ENCODE measurements at places on chromosomes 5 and 9.

DNA sequence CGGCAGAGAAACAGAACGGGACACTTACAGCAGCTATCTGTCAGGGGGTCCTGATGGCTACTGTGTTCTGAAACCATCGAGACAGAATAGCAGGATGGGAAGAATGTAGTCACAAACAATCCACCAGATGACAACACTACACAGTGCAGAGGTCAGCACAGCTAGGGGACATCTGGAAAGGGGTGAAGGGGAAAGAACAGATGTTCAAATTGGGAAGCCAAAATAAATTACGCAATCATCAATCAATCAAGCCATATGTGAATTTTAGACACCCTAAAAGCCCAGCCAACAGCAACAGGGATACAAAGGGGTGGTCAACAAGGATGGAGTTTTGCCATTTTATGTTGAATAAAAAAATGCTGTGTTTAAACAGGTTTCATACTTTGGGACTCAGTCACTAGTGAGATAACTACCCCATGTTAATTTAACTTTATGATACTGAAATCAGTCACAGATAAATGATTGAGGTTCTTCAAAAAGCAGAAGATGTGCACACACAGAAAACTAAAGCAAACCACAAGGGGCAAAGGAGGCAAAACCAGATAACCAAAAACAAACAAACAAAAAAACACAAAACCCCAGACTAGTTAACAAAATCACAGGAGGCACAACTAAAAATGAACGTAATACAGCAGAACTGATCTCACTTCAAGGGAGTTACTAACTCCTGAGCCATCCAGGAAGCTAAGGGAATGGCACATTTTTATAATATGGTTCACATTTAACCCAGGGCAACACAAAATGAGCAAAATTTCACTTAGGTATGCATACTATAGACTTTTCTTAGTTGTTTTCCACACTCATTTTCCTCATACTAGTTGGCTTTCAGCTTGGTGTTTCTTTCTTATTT, 65.9 kb downstream of the HABP4 start:
- no peak for DNase-seq

DNA sequence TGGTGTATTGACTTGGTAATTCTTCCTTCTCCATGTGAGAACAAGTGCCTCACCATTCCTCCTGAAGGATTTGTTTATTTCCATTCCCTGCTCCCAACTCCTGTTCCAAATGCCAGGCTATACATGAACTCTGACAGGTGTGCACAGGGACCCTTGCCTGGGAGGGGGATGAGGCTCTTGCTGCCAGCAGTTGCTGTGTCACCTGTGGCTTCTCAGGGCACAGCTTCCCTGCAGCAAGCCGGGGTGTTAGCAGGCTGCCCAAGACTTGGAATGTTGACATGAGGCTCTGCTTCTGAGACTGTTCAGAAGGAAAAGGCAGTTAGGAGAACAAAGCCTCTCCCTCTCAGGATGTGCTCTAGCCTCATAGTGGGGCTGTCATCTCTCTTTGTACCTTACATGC, 131.3 kb downstream of the DOCK2 start:
- DNase-seq = no peak

- DNase-seq = no peak
Observed at GRCh38 chr9:74557571-74557970, 60.4 kb downstream of the RORB start.

DNA sequence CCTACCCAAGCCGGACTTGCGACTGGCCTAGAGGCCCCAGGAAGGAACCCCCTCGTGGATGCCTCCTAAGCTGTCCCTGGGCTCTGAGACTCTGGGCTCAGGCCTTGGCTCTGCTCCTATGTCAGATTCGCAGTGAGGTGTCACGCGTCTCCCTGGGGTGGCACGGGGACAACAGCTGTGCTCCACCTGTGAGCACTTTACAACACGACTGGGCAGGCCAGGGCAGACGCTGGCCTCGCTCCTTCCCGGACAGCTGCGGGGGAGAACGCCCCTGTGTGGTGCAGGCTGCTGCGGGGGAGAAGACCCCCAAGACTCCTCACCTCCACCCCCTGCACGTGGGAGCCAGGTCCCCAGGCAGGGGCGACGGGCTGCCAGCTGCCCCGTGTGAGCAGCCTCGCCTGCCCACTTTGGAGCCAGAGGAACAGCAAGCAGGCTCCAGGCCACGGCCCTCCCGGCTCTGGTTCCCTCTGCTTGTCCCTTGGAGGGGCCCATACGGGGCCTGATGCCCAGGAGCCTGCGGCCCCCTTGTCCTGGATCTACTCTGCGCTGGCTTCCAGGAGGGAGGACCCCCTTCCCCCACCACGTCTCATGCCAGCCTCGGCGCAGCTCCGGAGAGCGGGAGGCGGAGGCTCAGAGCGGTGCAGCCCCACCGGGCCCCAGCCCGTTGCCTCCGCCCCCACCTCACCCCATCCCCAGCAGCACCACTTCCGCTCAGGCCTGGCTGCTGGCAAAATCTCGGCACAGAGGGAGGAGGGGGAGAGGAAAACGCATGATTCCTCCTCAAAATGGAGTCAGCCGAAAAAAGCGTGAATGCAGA, 36.0 kb downstream of the SARDH start:
- DNase-seq = no peak

- no peak for DNase-seq
Observed at GRCh38 chr9:121883281-121884056, 209.6 kb downstream of the TTLL11 start.

- no peak for DNase-seq
Observed at GRCh38 chr5:32753765-32754164, 42.6 kb downstream of the NPR3 start.

DNA sequence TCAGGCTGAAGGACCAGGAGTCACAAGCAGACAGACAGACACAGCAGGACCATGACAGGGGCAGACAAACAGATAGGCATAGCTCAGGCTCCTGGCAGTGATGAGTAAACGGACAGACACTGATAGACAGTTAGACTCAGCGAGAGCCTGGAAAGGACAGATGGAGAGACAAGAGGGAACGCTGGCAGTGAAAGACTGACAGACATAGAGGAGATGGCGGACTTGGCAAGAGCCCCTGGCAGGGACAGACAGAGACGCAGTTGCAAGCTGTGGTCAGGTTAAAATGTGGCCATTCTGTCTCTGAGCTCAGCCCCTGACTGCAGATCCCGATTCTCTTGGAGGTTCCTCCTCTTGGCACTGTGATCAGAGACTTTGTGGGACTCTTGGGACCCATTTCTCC, 13.6 kb downstream of the CSF2 start:
- no peak for DNase-seq

GRCh38 chr9:137836831-137837241, 40.7 kb upstream of the CACNA1B start:
- DNase-seq = no peak

DNA sequence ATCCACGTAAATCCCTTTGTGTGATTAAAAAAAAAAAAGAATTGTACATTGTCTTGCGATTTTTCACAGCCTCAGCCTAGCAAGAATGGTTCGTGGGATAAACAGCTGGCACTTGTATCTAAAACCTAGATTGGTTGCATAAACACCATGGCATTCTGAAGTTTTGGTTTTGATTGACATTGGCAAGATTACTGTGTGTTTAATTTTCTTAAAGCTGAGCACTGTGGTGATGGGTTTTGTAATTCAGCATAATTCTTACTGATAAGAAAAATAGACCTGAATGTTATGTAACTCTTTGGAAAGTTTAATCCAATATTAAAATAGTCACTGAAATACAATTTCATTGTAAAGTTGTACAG, 23.4 kb upstream of the ANKRD18A start:
- DNase-seq = no peak

DNA sequence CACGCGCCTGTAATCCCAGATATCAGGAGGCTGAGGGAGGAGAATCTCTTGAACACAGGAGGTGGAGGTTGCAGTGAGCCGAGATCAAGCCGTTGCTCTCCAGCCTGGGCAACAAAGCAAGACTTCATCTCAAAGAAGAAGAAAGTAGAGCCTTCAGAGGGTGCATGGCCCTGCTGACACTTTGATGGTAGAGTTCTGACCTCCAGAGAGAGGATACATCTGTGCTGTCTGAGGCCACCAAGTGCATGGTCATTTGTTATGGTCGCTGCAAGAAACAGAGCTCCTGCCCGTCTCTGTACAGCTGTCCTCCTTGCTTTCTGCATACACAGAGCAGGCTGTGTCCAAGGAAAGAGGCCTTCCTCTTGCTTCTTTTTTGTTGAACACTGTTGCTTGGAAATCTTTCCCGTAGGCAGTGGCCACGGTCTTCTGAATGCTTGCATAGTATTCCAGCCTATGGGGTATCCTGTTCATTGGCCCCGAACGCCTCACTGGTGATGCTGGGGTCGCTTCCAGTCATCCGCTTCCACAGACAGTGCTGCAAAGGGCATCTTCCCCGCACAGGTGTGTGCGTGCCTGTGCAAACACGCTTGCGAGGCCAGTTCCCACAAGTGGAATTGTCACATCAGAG, 36.8 kb upstream of the UNC5A start:
- peak; percentile 6 for DNase-seq

DNA sequence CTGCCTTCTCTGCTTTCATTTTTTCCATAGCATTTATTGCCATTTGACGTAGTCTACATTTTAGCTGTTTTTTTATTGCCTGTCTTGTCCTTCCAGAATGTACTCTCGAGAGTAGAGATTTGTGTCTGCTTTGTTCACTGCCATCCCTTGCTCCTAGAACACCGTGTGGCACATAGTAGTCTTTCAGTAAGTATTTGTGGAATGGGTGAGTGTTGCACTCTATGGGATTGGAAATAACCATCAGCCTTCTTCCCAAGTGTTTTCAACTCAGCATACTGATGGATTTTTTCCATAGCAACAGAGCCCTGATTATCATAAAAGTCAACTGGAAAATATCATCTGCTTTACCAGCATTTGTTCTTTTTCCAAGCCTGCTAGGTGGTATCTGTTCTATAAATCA, 462.6 kb downstream of the ENC1 start:
- no peak for DNase-seq

- no peak for DNase-seq
Observed at GRCh38 chr5:42496397-42497156, 73.3 kb downstream of the GHR start.

DNA sequence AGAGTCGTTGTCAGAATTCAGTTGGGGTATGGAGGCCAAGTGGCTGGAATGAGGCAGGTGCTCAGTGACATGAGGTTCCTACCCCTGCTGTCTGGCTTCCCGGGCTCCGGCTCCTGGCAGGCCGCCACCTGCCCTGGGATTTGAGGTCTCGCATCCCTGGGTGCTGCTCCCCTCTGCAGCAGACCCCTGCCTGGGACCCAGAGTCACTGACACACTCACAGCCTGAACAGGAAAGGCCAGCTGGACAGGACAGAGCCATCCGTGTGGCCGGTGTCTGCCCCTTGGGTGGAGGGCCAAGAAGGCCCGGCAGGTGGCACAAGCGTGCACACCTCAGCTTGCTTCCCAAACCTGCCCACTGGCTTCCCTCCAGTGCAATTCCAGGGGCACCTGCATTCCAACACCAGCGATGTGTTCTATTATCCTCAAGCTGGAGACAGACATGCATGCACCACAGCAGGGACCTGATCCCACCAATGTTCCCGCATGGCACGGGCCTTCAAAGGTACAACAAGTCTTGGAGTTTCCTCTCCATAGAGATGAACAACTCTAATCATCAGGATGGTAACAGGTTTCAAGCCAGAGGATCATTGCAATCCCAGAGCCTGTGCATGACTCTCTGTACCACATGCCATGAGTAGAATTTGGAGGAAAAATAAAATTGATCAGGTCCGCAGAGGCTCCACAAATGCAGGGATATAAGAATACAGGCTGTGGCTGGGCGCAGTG, 45.6 kb upstream of the RNF130 start:
- DNase-seq = no peak

DNA sequence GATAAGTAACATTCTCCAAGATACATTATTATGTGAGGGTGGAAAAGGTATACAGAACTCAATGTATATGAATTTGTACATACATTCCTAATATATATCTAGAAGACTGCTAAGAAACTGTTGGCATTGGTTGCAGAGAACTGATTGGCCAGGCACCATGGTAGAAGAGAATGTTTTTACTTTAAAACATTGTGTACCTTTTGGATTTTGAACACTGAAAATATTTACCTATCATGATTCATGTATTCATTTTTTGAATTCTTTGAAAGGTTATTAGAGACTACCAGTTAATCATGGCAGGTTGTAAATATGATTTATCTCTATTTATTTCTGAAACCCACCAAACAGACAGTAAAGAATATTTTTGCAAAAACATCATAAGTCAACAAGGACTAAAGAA, 41.2 kb upstream of the ADRB2 start:
- no peak for DNase-seq

DNA sequence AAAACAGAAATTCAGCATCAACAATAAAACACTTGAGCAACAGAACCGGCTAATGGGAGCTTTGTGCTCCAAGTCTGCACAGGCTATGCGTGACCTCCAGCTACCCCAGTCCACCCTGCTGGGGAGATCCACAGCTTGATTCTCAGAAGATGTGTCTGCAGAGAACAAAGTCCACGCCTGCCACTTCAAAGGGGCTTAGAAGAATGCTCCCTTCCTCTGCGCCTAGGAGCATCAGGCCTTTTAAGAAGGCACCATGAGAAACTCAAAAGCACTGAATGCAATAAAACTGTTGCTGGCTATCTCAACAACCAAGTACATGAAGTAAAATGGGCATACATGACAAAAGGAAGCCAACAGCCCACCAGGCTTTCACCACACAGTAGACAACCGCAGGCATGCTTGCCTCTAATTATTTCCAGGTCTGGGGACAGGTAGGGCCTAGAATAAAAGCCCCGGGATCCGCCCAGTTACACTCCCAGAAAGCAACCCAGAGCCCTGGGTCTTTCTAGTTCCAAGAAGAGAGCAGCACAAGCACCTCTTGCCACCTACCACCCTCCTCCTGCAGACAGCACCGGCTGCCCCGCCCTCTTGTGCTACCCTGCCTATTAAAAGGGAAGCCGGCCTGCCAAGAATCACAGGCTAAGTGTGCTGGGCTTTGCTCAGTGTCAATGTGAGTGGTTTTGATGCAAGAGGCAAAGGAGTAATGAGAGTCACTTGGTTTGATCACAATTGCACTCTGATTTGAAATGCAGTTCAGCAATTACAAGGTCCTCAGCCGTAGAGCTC, 123.2 kb downstream of the SPOCK1 start:
- no peak for DNase-seq

All from GM13976 (cell line).